HFFc6 (cell line): ENCODE measurements at places on chromosomes 5 and 9. TPM values are rescaled to one million over a fixed set of nuclear protein-coding genes. Genes with fewer than 3 reads are reported as not detected.

DNA sequence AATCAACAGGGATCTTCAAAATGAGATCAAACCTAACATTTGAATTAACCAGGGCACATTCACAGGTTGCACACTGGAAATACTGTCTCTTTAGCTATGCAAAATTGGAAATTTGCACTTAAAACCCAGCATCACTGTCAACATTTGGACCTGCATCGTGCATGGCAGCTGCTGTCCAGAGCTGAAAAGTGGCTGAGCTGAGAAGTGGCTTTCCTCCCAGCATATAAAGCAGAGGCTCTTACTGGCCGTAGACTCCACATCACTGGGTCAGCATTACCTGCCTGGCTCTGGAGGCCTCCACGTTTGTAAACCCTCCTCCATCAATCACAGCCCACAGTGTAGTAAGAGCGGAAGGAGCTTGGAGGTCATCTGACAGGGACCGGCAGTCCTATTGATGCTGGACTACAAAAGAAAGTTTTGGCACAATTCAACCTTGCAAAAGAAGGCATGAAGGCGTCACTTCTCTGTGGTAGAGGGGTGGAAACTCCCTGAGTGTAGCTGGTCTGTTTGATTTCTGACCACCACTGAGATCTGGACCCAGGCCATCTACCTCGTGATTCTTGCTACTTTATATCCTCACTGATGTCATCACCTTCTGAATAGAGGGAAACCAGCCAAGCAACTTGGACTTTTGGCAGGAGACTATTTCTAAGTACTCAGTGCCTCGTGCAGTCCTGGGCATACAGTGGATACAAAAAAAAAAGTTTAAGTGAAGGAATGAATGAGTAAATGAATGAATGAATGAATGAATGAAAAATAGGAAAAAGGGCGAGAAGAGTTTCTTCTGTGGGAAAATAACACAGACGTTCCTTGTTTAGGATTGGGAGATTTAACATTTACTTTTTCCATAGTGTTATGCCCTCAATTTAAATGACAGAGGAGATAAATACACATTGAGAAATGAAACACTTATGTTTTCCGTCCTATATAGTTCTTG lies 14.8 kb downstream of the RASEF start:
- no peak for DNase-seq

GRCh38 chr5:169408731-169409130 lies 107.8 kb upstream of the SLIT3 start:
- no peak for DNase-seq

GDA gene
- not detected in 3 replicates for total RNA-seq

- no peak for DNase-seq
Measured at GRCh38 chr9:95606489-95607350, 89.9 kb upstream of the PTCH1 start.

PLPP7 gene
- total RNA-seq: 1.8 to 10.3 TPM (median 8.5 TPM) in 3 replicates

CHSY3 gene
- total RNA-seq: 0.10 TPM in 1 of 2 replicates, not detected in the other

IL13 gene
- total RNA-seq: not detected in 3 replicates

WNK2 gene
- total RNA-seq: not detected in 3 replicates

PCDHB2 gene
- total RNA-seq: 6.6 to 10.3 TPM (median 8.1 TPM) in 3 replicates

GRCh38 chr5:42889311-42889933 lies 77.7 kb upstream of the SELENOP start:
- peak; percentile 41 for DNase-seq

PCDH12 gene
- total RNA-seq: 0.15 TPM in 2 of 3 replicates, not detected in the other

PPP3R2 gene
- not detected in 3 replicates for total RNA-seq

DNA sequence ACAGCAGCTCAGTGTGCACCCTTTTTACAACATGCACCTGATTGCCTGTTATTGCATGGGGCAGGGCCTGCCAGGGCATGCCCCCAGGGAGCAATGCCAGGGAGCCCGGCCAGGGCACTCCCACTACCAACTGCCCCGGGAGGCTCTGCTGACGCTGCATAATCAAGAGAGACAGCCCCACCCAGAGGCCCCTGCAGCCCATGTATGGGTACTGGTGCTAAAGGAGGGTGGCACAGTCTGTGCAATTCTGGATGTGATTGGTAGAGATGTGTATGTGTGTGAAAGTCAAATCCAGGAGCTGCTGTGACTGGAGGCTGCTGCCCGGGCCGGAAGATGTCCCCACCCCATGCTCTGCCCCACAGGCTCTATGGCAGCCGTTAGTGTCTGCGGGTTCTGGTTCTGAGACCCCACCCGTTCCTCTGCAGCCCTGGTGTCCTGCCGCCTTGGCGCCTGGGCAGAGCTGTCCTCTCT lies 3.9 kb upstream of the NEURL1B start:
- DNase-seq: no peak

ZCCHC10 gene
- 12.3 to 17.7 TPM (median 14.0 TPM) in 3 replicates for total RNA-seq

GRCh38 chr9:32265037-32265436 lies 119.4 kb upstream of the ACO1 start:
- no peak for DNase-seq

KIF12 gene
- total RNA-seq: 0.11 TPM in 1 of 3 replicates, not detected in the others

DNA sequence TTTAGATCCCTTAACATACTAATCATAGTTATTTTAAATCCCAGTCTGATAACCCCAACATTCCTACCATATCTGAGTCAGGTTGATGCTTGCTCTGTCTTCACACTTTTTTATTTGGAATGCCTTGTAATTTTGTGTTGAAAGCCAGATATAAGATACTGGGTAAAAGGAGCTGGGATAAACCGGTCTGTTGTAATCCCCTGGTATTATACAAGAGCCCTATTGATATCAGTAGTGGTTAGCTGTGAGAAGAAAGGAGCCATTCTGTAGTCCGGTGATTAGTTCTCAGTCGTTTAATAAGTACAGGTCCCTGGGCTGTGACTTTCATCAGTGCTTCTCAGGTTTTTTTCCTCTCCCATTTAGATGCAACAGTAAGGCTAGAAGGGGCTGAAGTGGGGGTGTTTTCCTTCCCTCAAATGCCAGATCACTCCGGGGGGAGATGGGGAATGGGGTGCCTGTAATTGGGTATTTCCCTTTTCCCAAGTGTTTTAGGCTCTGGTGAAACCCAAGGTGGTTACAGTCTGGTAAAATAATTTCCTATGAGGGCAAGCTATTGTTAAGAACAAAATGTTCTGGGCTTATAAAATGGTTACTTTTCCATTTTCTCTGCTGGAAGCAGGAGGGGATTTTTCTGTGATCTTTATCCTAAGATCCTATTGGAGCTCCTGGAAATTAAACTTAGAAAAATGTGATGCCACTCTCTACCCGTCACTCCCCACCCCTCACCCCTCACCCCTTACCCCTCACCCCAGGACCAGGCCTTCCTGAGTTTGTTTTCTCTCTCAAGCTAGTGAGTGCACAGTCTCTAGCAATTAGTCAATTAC lies 72.7 kb downstream of the KCNN2 start:
- DNase-seq: no peak

HACD4 gene
- total RNA-seq: 2.2 to 4.4 TPM (median 3.0 TPM) in 3 replicates

STK32A gene
- 0.28 to 0.92 TPM (median 0.76 TPM) in 3 replicates for total RNA-seq

DNA sequence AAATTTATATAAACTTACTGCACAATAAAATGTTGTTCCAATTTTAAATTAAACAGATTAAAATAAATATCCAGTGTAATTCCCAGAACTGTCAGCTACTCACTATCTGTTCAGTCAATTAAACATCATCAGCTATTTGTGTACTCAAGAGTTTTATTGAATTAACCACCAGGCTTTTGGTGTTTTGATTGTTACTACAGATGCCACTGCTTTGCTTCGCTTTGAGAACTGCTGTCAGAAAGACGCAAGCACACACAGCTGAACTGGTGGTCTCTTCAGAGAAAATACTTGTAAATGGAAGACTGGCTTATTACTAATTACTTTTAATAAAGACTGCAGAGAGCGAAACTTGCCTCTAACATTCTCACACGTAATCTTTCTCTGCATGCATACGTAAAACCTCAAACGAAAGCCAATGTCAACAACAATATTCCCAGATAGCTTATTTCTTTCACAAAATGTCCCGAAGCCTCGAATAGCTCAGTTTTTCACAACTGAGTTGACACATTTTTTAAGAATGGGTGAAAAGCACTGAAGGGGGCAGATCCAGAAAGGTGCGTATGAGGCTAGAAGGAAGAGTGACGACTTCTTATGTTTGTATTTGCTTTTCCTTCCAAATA lies 259.6 kb upstream of the RPS23 start:
- no peak for DNase-seq

FBP2 gene
- not detected in 3 replicates for total RNA-seq

DNA sequence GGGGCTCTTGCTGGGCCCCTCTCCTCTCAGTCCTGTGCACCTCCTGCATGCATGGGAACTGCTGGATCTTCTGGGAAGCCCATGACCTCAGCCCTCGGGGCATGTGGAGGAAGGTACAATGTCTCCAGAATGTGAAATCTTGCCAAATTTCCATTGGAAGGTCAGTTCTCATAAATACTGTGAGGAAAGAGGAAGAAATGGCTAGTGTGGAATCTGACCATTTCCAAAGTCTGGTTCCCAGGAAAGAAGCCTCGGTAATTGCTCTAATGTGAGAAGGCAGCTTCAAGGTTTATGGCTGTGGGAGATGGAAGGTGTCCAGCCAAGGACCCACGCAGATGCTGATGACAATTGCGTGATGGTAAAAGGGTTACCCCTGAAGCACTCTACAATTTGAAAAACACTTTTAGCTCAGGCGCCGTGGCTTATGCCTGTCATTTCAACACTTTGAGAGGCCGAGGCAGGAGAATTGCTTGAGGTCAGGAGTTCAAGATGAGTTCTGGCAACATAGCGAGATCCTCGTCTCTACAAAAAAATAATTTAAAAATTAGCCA lies 8.1 kb upstream of the IL17B start:
- DNase-seq: peak; percentile 53

CSF1R gene
- 0.48 to 1.1 TPM (median 0.92 TPM) in 3 replicates for total RNA-seq

DNA sequence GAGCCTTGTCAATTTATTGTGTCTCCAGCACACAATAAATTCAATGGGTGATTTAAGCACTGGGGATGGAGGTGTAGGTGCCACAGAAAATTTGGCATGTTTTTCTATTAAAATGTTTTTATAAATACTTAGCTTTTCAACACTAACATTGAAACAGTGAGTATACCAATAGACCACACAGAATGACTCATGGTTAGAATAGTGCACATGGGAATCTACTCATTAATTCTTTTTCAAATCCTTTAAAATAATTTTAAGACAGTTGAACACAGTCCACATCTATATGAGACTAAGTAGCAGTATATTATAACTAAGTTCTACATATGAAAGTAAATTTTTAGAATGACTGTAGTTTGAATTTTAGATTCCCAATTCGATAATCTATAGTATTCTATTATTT lies 67.1 kb downstream of the LNPEP start:
- peak; percentile 2 for DNase-seq

GRCh38 chr5:103041071-103041676 lies 78.8 kb downstream of the GIN1 start:
- DNase-seq: peak; percentile 42
